ENCODE measurements at places on chromosomes 12 and 14.
A peak's percentile ranks its signal among the peaks of the same experiment; 100 is the strongest.

GRCh38 chr12:124028555-124028925 lies 55.5 kb downstream of the ZNF664 start:
- DNase-seq: no peak

GRCh38 chr12:81263072-81263471 lies 185.2 kb downstream of the ACSS3 start:
- no peak for DNase-seq

DNA sequence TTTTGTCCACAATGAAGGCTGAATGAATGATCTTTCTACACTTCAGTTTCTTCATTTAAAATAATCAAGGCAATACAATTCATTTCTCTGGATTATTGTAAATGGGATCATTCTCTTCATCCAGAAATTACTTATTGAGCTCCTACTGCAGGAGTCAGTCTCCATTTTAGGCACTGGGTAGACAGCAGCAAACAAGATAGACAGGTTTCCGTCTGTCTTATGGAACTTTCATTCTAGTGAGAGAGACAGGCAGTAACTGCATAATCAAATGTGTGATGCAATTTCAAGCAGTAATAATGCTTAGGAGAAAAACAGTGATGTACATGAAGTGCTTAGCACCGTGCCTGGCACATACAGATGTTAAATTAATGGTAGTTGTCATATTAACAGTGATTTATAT lies 118.9 kb downstream of the SUDS3 start:
- DNase-seq: no peak

GRCh38 chr12:11578461-11578993 lies 70.9 kb upstream of the ETV6 start:
- DNase-seq: no peak

DNA sequence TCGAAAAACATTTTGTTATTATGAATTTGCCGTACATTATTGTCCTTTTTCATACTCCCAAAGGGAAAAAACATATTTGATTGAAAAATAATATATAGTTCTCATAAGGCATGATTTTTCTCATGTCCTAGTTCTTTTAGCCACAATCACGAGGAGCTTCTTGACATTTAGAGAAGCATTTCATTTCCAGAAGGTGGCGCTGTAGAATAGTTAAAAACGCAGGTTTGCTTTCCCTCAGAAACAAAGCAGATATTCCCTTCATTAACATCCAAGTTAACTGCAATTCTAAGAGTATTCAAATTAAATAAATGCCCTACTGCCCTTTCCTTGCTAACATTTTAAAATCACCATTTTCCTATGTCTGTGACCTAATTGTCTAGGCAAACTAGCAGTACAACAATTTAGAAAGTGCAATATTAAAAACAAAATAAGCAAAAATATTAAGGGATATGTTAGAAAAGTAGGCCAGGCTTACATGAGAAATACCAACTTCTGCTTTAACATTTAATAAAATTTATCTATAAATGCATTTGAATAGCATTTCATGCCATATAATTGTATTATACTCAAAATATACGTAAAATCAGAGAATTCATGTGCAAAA lies 10.9 kb upstream of the PIK3C2G start:
- DNase-seq: no peak

- DNase-seq: no peak
Observed at GRCh38 chr12:71760471-71760870, 5.8 kb downstream of the RAB21 start.

GRCh38 chr12:63802012-63802608 lies 22.4 kb downstream of the RXYLT1 start:
- peak; percentile 48 for DNase-seq

GRCh38 chr14:33127531-33127930 lies 188.9 kb downstream of the NPAS3 start:
- no peak for DNase-seq

DNA sequence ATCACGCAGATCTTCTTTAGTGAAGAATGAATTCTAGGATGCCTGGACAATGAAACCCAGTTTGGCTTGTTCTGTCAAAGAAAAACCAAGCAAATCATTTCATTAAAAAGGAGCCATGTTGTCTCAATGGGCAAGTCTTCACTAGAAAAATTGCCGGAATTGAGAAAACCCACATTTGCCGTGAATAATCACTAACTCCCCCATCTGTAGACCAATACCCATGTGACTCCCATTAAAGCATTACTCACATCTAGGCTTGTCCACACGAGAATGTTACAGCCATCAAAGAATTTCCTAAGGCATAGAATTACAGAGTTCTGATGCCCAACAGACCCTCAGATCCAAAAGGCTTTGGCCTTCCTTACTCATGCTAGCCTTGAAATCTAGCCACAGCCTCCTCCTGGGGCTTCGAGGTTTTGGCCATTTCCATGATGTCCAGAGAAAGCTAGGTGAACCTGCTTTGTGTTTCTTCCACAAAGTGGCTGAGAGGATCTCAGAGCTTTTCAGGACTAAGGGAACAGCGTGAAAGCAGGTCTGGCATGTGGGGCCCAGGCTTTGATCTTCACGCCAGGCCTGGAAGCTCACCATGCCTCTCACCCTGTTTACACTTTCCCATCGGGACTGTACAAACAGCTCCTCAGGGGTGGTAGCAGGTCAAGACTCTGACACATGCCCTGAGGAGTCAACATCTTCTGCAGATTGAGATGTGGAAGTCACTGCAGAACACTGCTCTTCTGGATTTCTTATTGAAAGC lies 12.1 kb downstream of the SLC7A8 start:
- DNase-seq: no peak

GRCh38 chr12:108313241-108313605 lies 25.9 kb downstream of the CMKLR1 start:
- DNase-seq: peak; percentile 24

- no peak for DNase-seq
Observed at GRCh38 chr12:54015018-54015931, 6.5 kb downstream of the HOXC8 start.

DNA sequence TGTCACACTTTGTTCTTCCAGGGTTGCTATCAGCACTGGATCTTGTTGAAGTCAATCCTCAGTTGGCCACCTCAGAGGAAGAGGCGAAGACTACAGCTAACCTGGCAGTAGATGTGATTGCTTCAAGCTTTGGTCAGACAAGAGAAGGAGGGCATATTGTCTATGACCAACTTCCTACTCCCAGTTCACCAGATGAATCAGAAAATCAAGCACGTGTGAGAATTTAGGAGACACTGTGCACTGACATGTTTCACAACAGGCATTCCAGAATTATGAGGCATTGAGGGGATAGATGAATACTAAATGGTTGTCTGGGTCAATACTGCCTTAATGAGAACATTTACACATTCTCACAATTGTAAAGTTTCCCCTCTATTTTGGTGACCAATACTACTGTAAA lies 23.7 kb downstream of the VTI1B start:
- no peak for DNase-seq

GRCh38 chr12:28830491-28830890 lies 318.6 kb upstream of the FAR2 start:
- DNase-seq: no peak

DNA sequence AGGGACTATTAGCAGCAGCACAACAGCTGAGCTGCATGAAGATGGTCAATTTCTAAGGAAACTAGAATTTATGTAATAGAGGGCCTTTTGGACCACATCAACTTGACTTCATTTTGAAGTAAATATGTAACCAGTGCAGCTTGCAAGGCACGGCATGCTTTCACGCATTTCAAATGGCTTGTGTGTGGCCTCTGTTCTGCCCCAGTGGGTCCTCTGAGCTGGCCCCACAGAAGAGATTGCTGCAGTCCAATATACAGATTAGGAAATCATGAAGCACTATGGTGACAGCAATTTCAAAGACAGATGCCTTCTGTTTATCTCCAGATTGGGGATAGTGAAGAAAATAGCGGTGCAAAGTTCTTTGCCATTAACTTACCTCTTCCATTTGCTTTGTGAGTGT lies 101.4 kb downstream of the PDZRN4 start:
- DNase-seq: no peak

DNA sequence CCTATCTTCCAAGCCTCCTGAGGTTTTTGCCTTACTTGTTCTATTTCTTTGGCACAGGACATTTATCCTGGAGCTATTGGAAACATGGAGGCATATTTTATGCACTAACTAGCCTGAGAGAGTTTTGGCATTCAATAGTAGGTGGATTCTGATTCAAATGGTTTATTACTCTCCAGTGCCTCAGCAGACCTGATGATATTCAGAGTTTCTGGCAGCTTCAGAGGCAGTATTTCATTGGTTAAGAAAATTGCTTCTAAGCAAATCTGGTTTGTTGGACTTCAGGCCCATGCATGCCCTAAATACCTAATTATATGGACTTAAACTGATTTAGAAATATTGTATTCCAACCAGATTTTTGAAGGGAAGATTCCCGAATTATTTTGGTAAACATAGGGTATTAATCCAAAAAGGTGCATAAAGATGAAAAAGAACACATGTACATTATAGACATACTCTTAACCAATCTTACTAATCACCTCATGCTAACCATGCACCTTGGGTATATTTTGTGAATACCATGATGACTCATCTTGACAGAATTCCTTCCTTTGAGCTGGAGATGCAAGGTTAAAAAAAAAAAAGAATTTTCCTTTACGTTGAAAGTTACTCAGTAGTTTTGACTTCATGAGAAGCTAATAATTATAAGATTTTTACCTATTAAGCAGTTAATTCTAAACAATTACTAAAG lies 44.3 kb upstream of the KTN1 start:
- no peak for DNase-seq

DNA sequence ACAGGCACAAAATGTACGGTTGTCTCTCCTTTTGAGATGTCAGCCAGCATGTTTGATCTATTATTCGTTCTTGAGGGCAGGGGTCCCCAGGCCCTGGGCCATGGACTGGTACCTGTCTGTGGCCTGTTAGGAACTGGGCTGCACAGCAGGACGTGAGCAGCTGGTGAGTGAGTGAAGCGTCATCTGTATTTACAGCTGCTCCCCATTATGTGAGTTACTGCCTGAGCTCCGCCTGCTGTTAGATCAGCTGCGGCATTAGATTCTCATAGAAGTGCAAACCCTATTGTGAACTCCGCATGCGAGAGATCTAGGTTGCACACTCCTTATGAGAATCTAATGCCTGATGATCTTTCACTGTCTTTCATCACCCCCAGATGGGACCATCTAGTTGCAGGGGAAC lies 41.4 kb upstream of the SCN8A start:
- DNase-seq: no peak

GRCh38 chr12:118611770-118612169 lies 235.4 kb downstream of the SUDS3 start:
- DNase-seq: no peak

DNA sequence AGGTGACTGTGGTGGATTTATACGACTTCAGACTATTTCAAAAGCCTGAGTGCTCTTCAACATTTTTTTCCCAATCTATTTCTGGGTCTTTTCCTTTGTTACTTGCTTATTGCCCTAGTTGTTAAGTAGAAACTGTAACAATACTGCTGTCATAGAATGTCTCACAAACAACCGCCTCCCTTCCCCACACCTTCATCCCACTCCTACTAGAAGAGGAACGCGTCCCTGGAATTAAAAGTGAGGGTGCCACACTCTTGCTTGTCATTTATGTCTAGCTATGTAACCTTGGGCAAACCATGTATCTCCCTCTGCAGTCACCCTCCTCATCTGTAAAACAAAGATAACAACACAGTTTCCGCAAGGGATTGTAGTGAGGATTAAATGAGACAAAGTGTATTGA lies 8.6 kb downstream of the BRAP start:
- no peak for DNase-seq

GRCh38 chr12:94284859-94285258 lies 136.5 kb downstream of the PLXNC1 start:
- DNase-seq: no peak

DNA sequence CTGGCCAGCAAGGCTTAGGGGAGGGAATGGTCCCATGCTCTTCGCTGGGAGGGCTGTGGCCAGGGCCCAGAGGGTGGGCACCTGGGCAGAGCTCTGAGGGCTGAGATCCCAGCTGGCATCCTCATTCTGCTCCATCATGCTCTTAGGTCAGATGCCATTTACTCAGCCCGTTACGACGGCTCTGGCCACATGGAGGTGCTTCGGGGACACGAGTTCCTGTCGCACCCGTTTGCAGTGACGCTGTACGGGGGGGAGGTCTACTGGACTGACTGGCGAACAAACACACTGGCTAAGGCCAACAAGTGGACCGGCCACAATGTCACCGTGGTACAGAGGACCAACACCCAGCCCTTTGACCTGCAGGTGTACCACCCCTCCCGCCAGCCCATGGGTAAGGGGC lies 30.8 kb upstream of the LRP1-AS start:
- no peak for DNase-seq

- no peak for DNase-seq
Observed at GRCh38 chr12:468671-469389, 9.1 kb downstream of the B4GALNT3 start.

DNA sequence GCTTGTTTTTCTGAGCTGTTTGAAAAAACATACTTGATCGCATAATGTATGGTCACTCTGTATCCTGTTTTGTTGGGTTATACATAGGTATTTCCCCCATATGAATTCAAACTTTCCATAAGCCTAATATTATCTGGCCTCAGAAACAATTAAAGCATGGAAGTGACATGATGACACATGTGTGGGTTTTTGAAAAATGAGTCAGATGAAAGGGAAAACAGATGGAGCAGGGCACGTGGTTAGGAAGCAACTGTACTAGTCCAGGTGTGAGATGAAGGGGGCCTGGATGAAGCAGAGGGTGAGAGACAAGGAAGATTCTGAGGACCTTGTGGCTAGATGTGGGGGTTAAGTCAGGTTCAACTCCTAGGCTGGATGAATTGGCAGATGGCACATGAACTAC lies 92.7 kb upstream of the DNM1L start:
- no peak for DNase-seq

DNA sequence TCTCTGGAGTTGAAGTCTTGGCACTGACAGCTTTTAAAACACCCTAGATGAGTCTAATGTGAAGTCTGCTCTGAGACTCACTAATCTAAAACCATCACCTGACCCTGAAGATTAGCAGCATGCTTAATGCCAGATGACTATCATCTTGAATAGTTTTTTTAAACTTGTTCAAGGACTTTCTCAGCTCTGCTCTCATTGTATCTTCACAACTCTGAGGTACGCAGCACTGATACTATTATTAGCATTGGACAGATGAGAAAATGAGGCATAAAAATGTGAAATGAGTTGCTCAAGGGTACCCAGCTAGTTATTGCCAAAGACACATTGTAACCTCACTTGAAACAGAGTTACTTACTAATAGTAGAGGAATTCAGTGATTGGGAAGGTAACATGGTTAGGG lies 4.8 kb downstream of the SLC38A1 start:
- DNase-seq: no peak

- DNase-seq: no peak
Observed at GRCh38 chr12:25257590-25258324, 7.0 kb upstream of the KRAS start.
